ENCODE measurements at places on chromosomes 13 and 19. TPM values are rescaled to one million over a fixed set of nuclear protein-coding genes. Genes with fewer than 3 reads are reported as not detected.

Gene LRP3
- total RNA-seq, result 13.8 TPM

Gene PRTN3
- not detected for total RNA-seq

Gene HAUS5
- 9.1 TPM for total RNA-seq

- no peaks in the 10 kb centered on the region for H3K36me3 ChIP-seq
- H3K27ac ChIP-seq, result peak overlapping the region; percentile 74
- no peak for DNase-seq
- H3K4me1 ChIP-seq, result peaks cover 18% of the 10 kb centered on the region
- H3K27me3 ChIP-seq, result no peaks in the 10 kb centered on the region
These were observed 10.6 kb upstream of the RETN start for GRCh38 chr19:7658219-7658686.

DNA sequence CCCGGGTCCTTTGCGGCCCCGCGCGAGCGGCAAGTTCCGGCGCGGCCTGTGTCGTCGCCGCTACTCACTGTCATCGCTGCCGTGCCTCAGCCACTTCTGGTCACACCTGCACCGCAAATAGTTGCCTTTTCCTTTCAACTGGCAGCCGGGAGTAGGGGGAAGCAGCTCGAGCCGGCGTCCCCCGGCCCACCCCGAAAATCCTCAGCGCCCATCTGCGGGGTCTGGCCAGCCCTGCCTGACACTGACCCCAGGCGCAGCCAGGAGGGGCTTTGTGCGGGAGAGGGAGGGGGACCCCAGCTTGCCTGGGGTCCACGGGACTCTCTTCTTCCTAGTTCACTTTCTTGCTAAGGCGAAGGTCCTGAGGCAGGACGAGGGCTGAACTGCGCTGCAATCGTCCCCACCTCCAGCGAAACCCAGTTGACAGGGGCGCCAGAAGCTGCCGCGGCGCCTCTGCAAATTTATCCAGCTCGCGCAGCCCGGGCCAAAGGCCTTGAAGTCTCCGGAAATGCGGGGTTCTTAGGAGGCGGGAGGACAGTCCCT lies 1.7 kb downstream of the PDX1 start:
- H3K4me1 ChIP-seq, result peaks cover 32% of the 10 kb centered on the region
- H3K4me3 ChIP-seq, result peak overlapping the region; percentile 51
- no peaks in the 10 kb centered on the region for H3K36me3 ChIP-seq
- DNase-seq, result no peak
- H3K27me3 ChIP-seq, result peaks cover 98% of the 10 kb centered on the region

Gene FFAR3
- total RNA-seq, result not detected

DNA sequence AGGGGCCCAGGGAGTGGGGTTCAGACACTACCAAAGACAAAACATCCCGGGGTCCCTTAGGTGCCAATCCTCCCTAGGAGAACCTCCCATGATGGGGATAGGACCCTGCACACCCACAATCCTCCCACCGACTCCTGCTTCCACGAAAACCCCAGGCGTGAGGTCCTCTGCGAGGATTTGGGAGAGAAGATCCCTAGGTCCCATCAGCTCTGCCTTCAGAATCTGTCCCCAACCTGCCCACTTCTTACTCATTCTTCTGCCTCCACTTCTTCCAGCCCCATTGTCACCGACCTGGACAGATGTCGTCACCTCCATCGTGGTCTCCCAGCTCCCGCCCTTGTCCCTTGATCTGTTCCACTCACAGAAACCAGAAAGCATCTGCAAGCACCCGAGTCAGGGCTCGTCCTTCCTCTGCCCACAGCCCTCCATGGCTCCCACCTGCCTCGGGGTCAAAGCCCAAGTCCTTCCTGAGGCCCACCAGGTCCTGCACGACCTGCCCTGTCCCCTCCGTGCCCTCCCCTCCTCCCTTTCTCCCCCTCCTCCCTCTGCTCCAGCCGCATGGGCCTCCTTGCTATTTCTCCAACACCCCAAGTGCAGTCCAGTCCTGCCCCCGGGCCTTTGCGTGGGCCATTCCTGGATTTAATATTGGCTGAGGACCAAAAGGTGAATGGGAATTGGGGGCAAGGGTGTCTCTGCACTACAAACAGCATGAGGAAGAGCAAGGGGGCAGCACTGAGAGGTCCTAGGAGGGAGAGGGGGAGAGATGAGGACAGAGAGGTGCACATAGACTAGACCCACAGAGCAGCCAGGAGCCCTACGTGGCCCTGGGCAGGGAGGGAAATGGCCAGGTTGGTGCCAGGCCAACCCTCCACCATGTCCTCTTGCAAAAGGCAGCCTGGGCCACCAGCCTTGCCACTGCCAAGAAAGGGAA lies 51.3 kb downstream of the PTPRS start:
- DNase-seq, result no peak
- H3K36me3 ChIP-seq, result peaks cover 17% of the 10 kb centered on the region
- H3K27ac ChIP-seq, result no peak overlapping the region
- peaks cover 27% of the 10 kb centered on the region for H3K27me3 ChIP-seq
- H3K4me1 ChIP-seq, result peaks cover 34% of the 10 kb centered on the region
- H3K4me3 ChIP-seq, result peak overlapping the region; percentile 68

DNA sequence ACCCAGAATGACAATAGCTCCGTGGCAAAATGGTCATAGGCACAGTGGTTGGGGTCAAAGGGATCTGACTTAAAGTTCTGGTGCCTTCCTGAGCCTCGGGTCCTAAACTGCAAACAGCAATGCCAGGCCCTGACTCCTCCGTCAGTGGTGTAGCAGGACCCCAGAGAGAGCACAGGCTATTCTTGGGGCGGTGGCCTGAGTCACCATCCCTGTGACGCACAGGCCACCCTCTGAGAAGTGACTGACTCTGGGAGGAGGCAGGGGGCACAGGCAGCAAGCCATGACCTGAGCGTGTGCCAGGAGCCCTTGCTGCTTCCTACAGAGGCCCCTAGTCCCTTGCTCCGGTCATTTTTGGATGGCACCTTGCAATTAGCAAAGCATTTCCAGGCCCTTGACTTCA lies 18.7 kb downstream of the PLVAP start:
- H3K27ac ChIP-seq, result peak overlapping the region; percentile 54
- H3K27me3 ChIP-seq, result no peaks in the 10 kb centered on the region
- H3K4me3 ChIP-seq, result no peak overlapping the region

- no peaks in the 10 kb centered on the region for H3K36me3 ChIP-seq
- H3K4me1 ChIP-seq, result no peaks in the 10 kb centered on the region
- no peaks in the 10 kb centered on the region for H3K27me3 ChIP-seq
- no peak overlapping the region for H3K4me3 ChIP-seq
- no peak for DNase-seq
- no peak overlapping the region for H3K27ac ChIP-seq
These were observed 228.6 kb upstream of the KLHL1 start for GRCh38 chr13:70336866-70337265.

DNA sequence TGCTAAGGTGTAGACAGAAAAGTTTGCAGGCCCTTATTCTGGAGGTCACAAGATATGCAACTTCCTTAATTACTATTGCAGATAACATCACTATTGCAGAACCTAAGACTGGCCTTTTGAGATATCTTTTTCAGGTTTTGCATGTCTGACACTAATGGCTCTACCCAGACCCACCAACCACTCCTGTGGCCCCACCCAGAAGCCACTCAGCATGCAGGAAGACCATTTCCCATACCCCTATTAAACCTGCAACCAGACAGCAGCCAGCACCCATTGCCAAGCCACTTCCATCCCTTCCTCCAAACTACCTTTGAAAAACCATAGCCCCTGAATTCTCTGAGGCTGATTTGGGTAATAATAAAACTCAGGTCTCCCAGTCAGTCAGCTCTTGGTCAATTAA lies 297.6 kb downstream of the SLITRK6 start:
- DNase-seq, result no peak
- H3K36me3 ChIP-seq, result no peaks in the 10 kb centered on the region
- H3K27ac ChIP-seq, result no peak overlapping the region
- H3K27me3 ChIP-seq, result no peaks in the 10 kb centered on the region
- no peaks in the 10 kb centered on the region for H3K4me1 ChIP-seq

- peaks cover 20% of the 10 kb centered on the region for H3K4me1 ChIP-seq
- peak overlapping the region; percentile 97 for H3K4me3 ChIP-seq
- peak overlapping the region; percentile 89 for H3K27ac ChIP-seq
- no peaks in the 10 kb centered on the region for H3K27me3 ChIP-seq
These were observed 450 bp downstream of the FBXW9 start for GRCh38 chr19:12695997-12696365.

Gene ZNF780B
- total RNA-seq, result 27.1 TPM

Gene ICAM4
- total RNA-seq, result 10.0 TPM

Gene CYP2F1
- 1.7 TPM for total RNA-seq

Gene HIPK4
- total RNA-seq, result 0.21 TPM

Gene SIGLEC5
- 3.1 TPM for total RNA-seq

Gene ADGRE3
- total RNA-seq, result 25.5 TPM

Gene GRK1
- total RNA-seq, result not detected

Gene SLC6A16
- total RNA-seq, result 4.9 TPM

DNA sequence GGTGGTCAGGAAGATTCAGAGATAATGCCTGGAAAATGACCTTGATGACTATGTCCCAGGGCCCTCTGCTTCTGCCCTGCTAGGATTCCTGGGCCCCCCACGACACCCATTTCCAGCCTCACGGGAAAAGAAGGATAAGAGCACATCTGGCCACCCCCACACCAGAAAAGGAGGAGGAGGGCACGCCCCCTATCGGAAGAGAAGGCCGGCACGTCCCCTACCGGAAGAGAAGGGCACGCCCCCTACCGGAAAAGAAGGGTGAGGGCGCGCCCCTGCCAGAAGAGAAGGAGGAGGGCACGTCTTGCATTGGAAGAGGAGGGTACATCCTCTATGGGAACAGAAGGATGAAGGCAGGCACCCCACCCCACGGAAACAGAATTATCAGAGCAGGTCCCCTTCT lies 84.3 kb downstream of the IER2 start:
- no peaks in the 10 kb centered on the region for H3K27me3 ChIP-seq
- H3K4me1 ChIP-seq, result peaks cover 7% of the 10 kb centered on the region
- H3K36me3 ChIP-seq, result no peaks in the 10 kb centered on the region
- no peak overlapping the region for H3K27ac ChIP-seq
- no peak overlapping the region for H3K4me3 ChIP-seq

DNA sequence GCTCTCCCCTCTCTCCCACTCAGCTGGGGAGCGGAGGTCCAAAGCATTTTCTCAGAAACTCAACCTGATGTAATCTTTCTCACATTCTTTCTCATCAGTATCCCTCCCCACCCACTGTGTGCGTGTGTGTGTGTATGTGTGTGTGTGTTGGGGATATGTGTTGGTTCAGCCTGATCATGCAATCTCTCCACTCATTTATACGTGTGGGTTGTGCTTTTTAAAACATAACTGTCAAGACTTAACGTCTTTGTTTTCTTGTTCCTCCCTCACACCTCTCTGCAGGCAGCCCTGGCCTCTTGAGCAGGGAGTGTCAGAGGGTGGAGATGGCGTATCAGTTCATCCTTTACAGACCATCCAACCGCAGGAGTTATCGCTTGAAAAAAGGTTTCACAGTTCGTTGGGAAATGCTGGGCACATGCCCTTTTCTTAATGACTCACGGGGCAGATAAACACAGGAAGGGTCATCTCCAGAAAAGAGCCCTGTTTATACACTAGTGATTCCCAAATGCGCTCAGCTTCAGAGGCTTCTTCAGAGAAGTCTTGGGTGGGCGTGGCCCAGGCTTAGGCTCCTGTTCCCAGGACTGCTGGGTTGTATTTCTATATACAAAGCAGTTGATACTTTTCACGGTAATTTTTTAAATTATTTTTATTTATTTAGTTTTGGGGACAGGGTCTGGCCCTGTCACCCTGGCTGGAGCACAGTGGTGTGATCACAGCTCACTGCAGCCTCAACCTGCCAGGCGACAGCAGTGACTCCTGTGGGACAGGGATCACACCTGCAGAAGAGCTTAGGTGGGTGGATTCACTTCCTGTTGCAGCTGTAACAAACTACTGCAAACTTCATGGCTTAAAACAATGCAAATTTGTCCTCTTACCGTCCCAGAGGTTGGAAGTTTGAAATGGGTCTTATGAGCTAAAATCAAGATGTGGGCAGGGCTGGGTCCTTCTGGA lies 60.3 kb downstream of the CCDC70 start:
- DNase-seq, result no peak
- no peaks in the 10 kb centered on the region for H3K27me3 ChIP-seq
- H3K4me3 ChIP-seq, result no peak overlapping the region
- no peak overlapping the region for H3K27ac ChIP-seq
- no peaks in the 10 kb centered on the region for H3K4me1 ChIP-seq
- H3K36me3 ChIP-seq, result no peaks in the 10 kb centered on the region

Gene SLC1A5
- 120 TPM for total RNA-seq

- no peaks in the 10 kb centered on the region for H3K27me3 ChIP-seq
- no peak overlapping the region for H3K27ac ChIP-seq
- H3K36me3 ChIP-seq, result no peaks in the 10 kb centered on the region
- no peak for DNase-seq
- no peak overlapping the region for H3K4me3 ChIP-seq
These were observed 32.6 kb upstream of the MEDAG start for GRCh38 chr13:30873499-30873898.

All from lower lobe of right lung (tissue), 2 donors.